ENCODE measurements at places on chromosomes 13 and 19.
A peak's percentile ranks its signal among the peaks of the same experiment; 100 is the strongest.

DNA sequence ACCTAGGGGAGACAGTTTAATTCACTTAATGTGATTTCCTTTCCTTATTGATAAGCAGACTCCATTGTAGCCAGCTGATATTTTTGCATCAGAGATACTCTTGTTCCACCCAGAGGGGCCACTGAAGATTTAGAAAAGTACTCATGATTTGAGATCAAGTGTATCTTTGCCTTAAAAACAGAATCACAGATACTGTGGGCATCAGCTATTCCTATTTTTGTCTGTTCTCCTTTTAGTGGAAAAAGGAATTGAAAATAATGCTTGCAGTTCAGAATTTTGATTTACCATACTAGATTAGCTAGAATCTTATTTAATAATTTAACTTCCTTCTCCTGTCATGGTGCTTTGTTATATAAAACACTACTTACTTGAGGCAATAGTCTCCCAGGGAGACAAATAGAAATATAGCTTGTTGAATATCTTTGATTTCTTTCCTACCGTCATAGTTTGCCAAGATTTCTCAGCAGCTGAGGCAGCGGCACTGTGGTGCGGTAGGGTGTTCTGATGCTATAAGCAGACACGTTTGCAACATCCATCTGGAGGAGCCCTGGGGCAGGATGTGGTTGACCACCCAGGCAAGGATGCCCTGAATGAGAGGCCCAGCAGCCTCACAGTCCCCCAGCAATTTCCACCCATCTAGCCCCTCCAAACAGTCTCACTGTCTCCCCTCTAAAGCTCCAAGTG, 47.0 kb upstream of the RAP2A start:
- no peak for DNase-seq

DNA sequence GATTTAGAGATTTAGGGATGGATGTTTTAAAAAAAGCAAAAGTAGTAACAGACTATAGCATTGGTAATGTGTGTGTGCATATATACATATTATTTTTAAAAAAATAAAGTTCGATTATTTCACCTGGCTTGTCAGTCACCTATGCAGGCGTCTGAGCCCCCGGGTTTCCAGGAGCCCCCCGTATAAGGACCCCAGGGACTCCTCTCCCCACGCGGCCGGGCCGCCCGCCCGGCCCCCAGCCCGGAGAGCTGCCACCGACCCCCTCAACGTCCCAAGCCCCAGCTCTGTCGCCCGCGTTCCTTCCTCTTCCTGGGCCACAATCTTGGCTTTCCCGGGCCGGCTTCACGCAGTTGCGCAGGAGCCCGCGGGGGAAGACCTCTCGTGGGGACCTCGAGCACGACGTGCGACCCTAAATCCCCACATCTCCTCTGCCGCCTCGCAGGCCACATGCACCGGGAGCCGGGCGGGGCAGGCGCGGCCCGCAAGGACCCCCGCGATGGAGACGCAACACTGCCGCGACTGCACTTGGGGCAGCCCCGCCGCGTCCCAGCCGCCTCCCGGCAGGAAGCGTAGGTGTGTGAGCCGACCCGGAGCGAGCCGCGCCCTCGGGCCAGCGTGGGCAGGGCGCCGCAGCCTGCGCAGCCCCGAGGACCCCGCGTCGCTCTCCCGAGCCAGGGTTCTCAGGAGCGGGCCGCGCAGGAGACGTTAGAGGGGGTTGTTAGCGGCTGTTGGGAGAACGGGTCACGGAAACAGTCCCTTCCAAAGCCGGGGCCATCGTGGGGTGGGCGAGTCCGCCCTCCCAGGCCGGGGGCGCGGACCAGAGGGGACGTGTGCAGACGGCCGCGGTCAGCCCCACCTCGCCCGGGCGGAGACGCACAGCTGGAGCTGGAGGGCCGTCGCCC, 840 bp upstream of the CCNA1 start:
- DNase-seq: peak; percentile 13

GRCh38 chr19:41844601-41845000, at the start of gene LYPD4:
Gene LYPD4, minus strand, starts transcription at chr19:41844683. Its CDS starts 5,398 bp downstream, at chr19:41839285.
- DNase-seq: no peak

- DNase-seq: no peak
These were observed 5.3 kb downstream of the PDCD2L start for GRCh38 chr19:34409189-34410164.

Data from NCI-H774 (cell line).